ENCODE measurements at places on chromosomes 16 and 17. TPM values are rescaled to one million over a fixed set of nuclear protein-coding genes. Genes with fewer than 3 reads are reported as not detected.

Gene HASPIN
- 0.34 TPM for polyA plus RNA-seq

Gene TNS4
- not detected for polyA plus RNA-seq

Gene MPV17L
- polyA plus RNA-seq = 0.04 TPM

Gene OR1F1
- not detected for polyA plus RNA-seq

Gene SLC52A1
- not detected for polyA plus RNA-seq

Gene CDRT15L2
- polyA plus RNA-seq = not detected

Measured in IgD-negative memory B cell (primary cell).